BE2C (cell line): ENCODE measurements at places on chromosomes 13 and 19.

- peak; percentile 27 for DNase-seq
These were observed 37.3 kb upstream of the PEPD start for GRCh38 chr19:33558856-33559255.

- no peak for DNase-seq
These were observed 26.3 kb downstream of the DNMT1 start for GRCh38 chr19:10168386-10168948.

- DNase-seq: no peak
These were observed 1.3 kb downstream of the PTBP1 start for GRCh38 chr19:798415-799075.

DNA sequence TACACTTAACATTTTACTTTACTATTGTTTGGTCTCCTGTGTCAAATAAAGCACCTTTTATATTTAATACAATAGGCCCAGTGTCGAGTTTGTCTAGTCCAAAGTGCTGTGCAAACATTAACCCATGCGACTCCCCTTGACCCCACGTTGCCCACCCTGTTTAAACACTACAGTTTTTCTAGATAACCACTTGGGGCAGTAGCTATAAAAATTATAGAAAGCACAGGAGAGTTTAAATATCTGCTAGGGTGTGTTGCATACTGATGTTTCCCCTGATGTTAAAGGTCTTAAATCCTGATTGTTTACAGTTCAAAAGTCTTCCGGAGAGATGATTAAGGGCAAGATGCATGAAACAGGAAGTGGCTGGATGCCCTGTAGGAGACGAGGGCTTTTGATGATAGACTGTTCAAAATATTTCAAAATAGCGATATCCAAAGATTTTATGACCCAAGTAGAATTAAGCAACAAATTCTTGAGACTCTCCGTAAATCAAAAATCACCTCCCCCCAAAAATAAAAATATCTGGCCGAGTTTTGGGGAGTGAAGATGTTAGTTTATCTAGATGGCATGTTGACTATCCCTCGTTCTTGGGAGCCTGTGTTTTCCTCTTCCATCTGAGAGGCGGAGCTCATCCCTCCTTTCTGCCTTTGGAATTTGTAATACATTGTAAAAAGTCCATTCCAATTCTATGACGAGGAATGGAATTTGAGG is 167.1 kb downstream of the FGF9 start:
- no peak for DNase-seq

DNA sequence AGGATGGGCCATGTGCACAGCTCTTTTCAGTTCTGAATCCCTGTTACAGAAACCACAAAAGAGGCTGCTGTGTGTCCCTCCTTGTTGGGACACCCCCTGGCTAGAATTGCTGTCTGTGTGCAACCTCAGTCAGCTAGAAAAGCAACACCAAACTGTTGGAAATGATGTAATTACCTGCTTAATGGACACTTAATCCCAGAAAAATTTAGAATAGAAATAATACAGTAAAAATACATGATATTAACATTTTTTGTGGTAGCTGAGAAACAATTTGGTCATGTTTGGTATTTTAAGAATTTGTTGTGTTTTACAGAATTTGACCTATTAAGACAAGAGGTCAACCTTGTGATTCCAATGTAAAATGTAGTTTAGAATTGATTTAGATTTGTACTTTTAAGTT is 46.8 kb downstream of the FAM124A start:
- DNase-seq: no peak

DNA sequence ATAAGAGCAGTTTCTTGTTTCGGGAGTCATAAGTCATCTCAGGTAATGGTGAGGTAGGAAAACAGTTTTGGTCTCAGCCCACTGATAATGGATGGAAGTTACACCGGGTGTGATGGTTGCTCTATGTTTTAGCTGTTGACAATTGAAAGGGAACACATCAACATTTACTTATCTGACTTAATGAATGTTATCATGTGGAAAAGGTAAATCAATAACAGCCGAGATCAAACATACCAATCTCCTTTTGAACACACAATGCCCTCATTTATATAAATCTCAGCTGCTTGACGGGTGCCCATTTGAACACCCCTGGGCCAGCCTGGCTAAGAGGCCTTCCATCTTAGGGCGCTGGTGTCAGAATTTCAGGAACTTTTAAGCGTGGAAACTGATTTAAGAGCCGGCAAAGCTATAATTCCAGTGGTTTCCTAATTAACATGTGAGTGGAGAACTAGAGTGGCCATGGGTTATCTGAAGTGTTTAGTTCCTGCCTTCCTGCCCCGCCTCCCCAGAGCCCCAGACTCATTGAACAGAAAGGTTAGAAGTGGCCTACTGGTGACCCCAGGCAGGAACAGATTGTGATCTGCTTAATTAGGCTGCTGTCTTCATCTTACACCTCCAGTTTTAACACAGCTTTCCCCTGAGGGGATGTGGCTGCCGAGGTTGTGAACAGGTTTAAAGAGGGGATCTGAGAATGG is 572.7 kb downstream of the FGF9 start:
- no peak for DNase-seq

DNA sequence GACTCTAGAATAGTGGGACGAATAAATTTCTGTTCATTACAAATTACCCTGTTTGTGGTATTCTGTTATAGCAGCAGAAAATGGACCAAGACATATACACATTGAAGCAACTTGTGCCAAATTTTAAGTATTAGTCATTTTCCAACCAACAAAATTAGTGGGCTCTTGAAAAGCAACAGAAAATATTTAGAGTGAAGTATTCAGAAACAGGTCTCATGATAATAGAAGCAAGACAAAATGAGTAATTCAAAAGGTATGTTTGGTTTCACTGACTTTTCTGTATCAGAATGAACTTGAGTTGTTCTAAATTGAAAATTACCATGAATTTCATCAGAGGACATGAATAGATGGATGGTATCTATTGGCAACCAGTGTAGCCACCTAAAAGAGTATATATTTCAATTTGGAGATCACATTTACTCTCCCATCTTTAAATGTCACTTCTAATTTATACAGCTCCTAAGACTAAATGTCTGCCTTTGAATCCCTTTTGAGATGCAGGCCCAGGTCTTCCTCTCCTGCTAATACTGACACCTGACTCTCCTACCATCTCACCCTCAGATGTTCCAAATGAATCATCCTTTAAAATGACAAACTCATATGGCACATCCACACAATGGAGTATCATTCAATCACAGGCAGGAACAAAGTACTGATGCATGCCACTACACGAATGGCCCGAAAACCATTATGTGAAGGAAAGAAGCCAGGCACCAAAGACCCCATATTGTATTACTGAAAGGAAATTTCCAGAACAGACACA is 40.7 kb upstream of the DOCK9 start:
- DNase-seq: no peak

GRCh38 chr19:4425537-4425936 is 23.1 kb downstream of the CHAF1A start:
- DNase-seq: no peak

- no peak for DNase-seq
These were observed 15.0 kb downstream of the TMTC4 start for GRCh38 chr13:100659578-100659977.

DNA sequence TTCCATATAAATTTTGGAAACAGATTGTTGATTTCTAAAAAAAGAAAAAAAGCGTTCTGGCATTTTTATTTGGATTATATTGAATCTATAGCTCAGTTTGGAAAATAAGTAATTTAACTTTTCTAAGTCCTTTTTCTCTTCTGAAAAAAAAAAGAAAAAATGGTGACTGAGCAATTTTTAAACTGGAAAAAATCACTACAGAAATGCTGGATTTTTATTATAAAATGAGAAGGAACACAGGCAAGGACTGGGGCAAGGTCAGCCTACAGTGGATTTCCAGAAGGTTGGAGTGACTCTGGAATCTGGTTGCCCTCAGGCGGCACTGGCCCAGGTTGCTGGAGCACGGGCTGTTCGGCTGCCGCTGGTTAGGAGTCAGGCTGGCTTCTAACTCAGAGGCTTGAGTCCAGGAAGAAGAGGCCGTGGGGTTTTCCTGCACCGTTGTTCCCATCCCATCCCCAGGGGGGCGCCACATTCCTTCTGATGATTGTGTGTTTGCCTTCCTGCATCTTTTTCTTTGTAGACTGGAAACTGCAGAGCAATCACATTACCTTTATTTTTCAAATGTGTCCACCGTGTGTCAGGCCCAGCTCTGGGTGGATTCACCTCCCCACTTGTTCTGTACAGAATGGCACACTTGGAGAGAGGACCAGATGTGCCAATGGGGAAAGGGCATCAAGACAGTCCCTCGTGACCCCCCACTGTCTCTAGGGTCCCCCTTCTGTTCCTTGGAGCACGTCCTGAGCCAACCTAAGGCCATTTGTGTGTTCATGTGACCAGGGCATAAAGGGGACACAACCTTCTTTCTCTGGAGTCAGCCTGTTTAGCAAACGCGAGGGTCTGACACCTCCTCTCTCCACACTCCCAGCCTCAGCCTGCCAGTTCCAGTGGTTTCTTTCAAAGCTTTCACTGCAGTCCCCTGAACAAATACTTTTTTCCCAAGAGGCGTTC is 44.5 kb upstream of the GTF3A start:
- peak; percentile 81 for DNase-seq

DNA sequence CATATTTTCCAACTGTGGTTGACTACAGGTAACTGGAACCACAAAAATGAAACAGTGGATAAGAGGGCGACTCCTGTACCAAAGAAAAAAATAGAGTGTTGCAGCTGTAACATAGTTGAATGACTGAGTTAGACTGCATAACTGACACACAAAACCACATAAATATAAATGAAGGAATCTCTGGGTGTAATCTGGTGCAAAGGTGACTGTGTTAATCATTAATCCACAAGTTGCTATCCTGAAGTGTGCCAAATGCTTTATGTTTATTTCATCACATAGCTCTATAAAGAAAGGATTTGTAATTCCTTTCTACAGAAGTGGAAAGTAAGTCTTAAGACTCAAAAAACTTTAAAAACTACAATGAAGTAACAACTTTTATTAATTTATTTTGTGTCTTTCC is 6.0 kb upstream of the GJB2 start:
- DNase-seq: no peak

- peak; percentile 93 for DNase-seq
These were observed 832 bp upstream of the ZNF491 start for GRCh38 chr19:11797491-11797890.
